ENCODE measurements at places on chromosomes 13 and 19.
A peak's percentile ranks its signal among the peaks of the same experiment; 100 is the strongest.

- no peak for DNase-seq
Measured at GRCh38 chr19:7226739-7227138, 67.5 kb downstream of the INSR start.

GRCh38 chr13:30078059-30078458, 227.6 kb upstream of the UBL3 start:
- DNase-seq, result no peak

DNA sequence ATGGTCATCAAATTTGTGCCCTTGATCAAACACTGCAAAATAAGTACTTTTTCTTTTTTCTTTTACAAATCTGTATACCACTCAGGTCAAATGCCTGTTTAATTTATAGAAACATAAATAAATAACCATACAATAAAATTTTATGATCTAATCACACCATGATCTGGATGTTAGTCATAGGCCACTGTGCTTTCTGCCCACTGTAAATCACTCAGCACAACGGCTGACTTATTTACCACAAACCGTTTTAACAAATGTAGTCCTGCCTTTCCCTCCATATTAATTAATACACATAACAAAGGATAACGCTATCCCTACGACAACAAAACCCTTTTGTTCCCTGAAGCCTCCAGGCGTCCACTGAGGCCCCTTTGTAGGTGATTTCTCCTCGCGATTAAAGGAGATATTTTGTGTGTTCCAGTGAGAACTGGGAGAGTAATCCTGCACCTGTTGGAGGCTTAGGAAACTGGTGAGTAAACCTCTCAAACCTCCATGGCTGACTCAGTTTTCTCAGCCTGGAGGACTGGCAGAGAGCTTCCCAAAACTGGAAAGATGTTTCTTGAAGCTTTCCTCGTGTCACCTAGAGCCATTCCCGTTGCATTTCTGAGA, 477.1 kb upstream of the SGCG start:
- DNase-seq, result no peak

DNA sequence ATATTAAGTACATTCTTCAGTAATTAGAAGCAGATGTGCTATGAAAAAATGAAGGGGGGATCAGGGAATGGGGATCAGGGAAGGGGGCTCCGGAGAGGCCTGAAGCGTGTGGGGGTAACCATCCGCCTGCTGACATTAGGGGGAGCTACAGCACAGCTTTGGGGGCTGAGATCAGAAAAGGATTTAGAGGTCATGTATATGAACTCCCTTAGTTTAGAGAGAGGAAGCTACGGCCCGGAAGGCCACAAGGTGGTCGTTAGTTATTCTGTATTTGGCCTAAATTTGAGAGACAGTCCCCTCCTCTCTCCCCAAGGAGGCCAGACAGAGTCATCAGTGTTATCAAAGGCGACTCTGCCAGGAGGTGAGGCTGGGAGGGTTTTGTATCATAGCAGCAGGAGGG, 99.0 kb downstream of the TM9SF2 start:
- DNase-seq, result no peak

- DNase-seq, result no peak
Measured at GRCh38 chr13:24273926-24274325, 35.5 kb upstream of the C1QTNF9 start.

DNA sequence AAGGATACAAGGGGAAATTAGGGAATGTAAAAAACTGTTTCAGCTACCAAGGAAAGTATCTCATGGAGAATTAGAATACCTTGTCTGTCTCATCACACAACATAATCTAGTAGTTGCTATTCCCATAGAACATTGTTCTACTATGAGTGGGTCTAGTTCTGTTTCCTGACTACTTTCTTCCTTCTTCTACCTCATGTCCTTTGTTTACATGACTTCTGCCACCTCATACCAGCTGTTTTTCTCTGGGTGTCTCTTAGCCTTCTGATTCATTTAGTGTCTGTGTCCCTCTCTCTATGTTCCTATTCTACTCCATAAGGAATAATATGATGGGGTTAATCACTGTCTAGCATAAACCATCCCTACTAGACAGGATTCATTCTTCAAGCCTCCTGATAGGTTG, 887.3 kb downstream of the DIAPH3 start:
- no peak for DNase-seq

DNA sequence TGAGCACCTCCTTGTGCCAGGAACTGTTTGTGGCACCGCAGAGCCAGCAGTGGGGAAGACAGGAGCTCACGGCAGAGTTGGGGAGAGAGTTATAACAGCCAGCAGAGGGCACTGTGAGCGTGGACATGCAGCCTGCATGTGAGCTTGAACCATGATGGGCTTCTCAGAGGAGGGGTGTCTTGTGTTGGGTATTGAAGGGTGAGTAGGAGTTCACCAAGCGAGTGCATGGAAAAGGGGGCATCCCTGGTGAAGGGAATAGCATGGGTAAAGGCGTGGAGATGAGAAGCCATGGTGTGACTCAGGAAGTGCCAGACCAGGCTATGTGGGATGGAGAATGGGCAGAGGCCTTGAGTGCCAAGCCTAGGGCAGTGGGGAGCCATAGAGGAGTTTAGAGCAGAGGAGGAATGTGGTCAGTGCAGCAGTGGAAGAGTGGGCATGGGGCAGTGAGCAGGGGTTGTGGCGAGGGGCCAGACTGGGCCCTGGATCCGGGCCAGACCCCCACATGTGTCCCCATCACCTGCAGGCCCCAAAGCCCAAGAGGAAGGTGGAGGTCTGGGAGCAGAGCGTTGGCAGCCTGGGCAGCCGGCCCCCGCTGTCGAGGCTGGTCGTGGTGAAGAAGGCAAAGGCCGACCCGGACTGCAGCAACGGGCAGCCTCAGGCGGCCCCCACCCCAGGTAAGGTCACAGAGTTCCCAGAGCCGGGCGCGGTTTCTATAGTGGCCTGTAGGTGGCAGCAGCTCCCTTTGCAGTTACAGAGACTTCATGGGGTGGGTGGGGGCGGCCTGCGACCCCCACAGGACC, 11.8 kb upstream of the SHD start:
- peak; percentile 81 for DNase-seq

- no peak for DNase-seq
Measured at GRCh38 chr13:113923376-113924063, 50.4 kb downstream of the C13orf46 start.

DNA sequence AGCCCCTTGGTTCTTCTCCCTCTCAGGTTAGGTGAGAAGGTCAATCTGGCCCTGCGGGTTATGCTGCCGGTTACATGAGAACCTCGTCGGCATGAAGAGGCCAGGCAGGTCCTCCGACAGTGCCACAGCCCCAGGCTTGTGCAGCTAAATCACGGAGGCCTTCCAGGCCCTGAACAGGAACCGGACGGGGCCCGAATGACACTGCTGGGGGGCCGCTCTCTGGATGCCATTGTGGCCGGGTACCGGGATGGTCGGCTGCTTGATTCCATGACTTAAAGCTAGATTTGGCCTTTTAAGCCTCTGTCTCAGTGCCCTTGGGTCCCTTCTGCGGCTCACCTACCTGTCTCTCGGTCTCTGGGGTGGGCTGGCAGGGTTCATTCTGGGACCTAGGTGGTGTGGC, 48.4 kb downstream of the C1QTNF9 start:
- DNase-seq, result no peak

- no peak for DNase-seq
Measured at GRCh38 chr13:101618440-101619187, 166.1 kb downstream of the ITGBL1 start.

- no peak for DNase-seq
Measured at GRCh38 chr19:49881672-49882394, 4.3 kb downstream of the TBC1D17 start.

DNA sequence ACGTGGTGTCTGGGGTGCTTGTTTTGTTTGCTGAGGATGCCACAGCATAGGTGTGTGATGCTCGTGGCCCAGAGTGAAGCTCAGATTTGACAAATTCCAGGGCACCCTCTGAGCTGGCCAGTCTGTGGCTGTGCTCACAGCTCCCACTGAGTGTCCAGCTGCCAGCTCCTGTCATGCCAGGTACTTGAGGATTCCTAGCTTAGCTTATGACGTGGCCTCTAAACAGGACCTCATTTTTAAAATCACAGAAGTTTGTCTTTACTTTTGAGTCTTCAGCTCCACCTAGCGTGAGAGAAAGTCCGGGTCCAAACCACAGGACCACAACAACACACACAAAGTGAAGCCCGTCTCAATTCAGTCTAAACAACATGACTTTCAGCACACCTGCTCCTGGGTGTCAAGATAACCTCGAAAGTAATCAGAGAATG, 117.3 kb downstream of the RAB20 start:
- peak; percentile 71 for DNase-seq

GRCh38 chr19:18951721-18952281, 10.8 kb upstream of the HOMER3 start:
- no peak for DNase-seq
